ENCODE measurements at places on chromosomes 7 and 10.
A peak's percentile ranks its signal among the peaks of the same experiment; 100 is the strongest.

DNA sequence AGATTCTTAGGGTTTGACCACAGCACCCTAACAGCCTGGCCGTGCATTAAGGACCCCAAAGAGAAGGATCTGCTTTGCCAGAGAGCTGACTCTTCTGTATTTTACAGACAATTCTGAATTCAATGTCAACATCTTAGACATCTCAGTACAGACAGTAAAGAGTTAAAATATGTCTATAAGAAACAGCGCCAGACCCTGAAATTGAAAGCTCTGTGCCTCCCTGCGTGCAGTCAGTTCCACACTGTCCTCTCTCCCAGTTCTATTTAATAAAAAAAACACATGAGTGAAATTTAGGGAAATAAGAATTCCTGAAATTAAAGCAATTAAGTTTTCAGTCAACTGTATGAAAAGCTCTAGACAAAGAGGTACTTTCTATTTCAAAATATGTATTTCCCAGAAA lies 45.1 kb downstream of the MET start:
- DNase-seq, result no peak

DNA sequence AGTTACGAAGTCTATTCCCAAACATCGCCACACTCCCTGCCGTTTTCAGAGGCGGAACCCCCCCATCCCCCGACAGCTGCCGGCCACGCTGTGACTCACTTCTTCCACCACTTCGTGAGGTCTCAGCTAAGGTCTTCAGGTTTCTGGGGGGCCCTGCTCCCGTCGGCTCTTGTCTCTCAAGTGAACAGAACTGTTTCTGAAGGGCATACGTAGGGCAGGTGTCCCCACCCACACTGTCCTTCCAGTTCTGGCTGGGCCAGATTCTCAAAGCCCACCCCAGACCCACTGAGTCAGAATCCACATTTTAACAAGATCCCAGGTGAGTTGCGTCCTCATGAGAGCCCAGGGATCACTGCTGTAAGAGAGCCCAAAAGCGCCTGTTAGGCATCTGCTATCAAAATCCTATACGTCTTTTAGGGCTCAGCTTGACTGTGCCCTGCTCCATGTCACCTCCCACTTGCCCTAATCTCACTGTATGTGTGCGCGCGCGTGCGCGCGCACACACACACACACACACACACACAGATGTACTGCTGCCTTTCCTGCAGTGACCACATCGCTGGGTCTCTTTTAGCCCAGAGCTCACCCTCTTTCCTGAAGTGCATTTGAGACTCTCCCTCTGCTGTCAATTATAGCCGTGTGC lies 78.8 kb downstream of the PROSER2 start:
- DNase-seq, result no peak

DNA sequence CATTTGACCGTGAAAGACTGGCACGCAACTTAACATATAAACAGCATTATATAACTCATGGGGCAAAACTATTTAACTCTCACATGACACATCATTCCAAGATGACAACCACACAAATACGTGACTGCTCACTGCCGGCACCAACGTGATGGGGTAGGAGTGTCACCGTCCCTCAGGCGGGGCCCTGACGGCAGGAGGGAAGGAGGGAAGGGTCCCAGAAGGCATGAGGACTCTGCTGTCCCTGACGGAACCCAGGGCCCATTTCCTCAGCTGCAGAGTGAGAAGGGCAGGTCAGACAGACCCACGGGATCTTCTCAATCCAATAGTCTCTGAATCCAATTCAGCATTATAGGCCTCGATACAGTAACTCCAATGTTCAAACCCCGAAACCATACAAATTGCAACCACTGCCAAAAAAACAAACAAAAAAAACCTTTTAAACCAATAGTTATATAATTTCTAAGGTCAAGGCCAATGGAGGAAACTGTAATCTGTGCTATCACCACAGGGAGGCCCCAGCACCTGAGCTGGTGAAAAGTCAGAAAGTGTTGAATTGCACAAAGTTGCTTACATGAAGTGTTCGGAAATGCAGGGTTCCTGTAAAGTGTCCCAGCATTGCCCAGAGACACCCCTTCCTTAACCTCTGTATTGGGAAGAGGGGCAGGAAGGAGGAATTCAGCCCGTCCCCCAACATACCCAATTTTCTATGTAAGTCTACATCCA lies 137.4 kb downstream of the TNS3 start:
- DNase-seq, result no peak

DNA sequence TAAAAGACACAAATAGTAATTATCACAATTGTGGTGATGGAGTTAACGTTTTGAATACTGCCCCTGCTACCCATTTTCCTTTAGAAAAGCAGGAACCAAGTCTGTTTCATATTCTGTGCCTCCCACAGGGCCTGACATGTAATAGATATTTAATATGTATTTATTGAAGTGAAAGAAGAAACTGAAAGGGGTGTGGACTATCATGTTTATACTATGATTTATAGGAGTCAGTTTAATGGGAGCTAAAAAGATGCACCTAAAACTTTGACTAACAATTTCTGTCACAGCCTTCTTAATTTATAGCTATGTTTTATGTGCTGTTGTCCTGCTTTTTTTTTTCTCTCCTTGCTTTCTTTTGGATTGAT lies 24.1 kb upstream of the BHLHA15 start:
- DNase-seq, result no peak

- DNase-seq, result no peak
Observed at GRCh38 chr7:24945899-24946298, 34.1 kb downstream of the OSBPL3 start.

DNA sequence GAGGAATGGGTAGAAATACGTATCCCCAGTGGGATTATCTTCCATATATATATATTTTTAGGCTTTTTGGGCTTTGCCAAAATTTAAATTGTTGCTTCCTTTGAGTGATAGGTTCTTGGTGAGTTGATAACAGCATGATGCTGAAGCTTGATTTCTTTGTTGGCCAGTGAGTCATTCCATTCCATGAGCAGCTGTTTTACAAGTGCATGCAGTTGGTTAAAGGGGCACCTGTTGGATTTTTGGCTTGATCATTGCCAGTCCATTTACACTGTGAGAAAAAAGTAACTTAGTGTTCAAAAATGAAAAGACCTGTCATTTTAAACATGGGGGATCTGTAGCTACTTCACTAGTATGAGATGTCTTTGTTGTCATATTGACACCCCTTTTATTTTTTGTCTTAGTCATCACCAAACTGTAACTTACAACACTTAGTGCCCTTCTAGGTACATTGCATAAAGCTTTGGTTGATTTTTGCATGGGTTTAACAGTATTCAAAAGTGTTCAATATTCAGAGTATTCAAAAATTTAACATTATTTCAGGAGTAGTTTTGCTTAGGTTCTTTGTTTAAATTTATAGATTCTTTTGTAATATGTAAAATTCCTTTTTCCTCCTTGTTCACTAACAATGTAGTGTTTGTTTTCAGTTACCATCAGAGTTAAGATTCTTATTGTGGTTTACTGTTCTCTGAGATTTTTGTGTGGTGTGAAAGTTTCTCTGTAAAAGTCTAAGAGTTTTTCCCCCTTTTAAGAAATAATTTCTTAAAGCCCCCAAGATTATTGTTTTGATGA lies 8.8 kb downstream of the AKAP9 start:
- DNase-seq, result no peak

DNA sequence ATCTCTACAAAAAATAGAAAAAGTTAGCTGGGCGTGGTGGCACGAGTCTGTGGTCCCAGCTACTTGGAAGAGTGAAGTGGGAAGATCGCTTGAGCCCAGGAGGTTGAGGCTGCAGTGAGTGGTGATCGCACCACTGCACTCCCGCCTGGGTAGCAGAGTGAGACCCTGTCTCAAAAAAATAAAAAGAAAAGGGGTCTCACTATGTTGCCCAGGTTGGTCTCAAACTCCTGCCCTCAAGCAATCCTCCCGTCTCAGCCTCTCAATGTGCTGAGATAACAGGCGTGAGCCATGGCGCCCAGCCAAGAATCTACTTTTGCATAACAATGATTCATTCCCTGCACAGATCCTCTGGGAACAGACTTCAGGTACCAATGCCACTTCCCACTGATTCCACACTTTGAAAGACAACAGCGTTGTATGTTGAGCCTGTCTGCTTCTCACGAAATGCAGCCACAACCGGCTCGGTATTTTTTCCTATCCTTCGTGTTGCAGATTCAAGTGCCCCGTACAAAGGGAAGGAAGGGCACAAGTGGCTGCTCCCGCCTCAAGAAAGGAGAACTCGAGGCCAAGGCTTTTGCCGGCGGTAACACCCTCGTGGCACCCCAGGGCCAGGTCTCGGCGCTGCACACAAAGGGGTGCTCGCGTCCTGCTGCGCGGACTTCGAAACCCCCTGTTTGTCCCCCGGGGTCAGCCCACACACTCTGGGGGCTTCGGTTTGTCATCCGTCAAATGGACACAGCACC lies 745 bp downstream of the DAGLB start:
- peak; percentile 79 for DNase-seq

- DNase-seq, result no peak
Observed at GRCh38 chr7:2757361-2757903, 69.4 kb downstream of the AMZ1 start.

GRCh38 chr10:4138146-4138721 lies 353.2 kb upstream of the KLF6 start:
- DNase-seq, result no peak

DNA sequence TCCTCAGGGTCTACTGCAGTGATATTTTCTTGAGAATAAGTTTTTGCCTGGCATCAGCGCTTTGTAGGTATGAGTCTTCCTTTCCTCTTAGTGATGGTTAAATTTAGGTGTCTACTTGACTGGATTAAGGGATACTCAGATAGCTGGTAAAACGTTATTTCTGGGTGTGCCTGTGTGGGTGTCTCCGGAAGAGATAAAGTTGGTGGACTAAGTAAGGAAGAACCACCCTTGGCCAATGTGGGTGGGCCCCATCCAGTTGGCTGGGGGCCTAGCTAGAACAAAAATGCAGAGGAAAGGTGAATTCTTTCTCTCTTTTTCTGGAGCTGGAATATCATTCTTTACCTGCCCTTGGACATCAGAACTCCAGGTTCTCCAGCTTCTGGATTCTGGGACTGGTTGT lies 138.8 kb downstream of the ADCYAP1R1 start:
- DNase-seq, result no peak

DNA sequence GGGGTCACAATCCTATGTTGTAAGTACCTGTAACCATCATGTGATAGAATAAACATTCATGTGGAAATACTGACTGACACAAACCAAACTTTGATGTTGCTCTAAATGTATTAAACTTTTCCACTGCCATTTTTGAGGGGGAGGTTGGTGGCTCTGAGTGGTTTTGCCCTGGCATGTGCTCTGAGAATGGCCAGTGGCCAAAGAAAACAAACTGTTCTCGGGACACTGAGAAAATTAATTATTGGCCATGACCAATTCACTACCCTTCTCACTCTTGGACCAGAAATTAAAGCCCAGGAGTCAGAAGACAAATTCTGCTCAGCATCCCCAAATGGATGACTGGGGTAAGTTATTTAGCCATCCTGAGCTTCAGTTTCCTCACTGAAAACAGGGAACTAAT lies 195.9 kb downstream of the XPNPEP1 start:
- no peak for DNase-seq

DNA sequence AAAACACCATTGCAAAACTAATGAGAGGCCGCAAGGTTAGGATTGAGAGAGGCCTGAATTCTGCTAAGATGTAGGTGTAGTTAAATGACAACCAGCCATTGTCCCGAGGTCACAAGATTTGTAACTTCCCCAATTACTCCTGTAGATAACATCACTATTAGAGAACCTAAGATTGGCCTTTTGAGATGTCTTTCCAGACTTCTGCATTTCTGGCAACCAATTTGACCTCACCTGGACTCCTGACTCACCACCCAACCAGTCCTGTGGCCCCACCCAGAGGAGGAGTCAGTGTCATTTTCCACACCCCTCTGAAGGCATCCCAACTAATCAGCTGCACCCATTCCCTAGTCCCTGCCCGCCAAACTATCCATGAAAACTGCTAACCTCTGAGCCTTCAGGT lies 115.7 kb downstream of the PRKAG2 start:
- peak; percentile 47 for DNase-seq

- no peak for DNase-seq
Observed at GRCh38 chr7:155792999-155793560, 19.2 kb downstream of the SHH start.

GRCh38 chr10:4280461-4281189 lies 495.6 kb upstream of the KLF6 start:
- DNase-seq, result no peak

DNA sequence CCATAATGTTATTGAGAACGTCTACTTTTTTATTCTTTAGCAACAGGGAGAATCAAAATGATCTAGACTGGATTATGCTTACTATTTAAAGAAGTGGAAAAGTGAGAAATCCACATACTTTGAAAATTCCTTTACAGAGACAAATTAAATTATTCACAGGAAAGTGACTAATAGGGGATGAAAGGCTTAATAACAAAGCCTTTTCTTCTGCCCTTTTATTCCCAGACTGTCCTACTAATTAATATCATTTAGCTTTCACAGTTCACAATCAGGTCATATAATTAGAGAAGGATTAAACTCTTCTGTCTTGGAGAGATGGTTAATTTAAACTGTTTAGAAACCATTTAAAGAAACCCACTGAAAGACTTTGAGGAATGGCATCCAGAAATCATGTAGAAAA lies 58.8 kb downstream of the ARL4A start:
- no peak for DNase-seq

- DNase-seq, result no peak
Observed at GRCh38 chr7:71925663-71926062, 486.5 kb downstream of the CALN1 start.

DNA sequence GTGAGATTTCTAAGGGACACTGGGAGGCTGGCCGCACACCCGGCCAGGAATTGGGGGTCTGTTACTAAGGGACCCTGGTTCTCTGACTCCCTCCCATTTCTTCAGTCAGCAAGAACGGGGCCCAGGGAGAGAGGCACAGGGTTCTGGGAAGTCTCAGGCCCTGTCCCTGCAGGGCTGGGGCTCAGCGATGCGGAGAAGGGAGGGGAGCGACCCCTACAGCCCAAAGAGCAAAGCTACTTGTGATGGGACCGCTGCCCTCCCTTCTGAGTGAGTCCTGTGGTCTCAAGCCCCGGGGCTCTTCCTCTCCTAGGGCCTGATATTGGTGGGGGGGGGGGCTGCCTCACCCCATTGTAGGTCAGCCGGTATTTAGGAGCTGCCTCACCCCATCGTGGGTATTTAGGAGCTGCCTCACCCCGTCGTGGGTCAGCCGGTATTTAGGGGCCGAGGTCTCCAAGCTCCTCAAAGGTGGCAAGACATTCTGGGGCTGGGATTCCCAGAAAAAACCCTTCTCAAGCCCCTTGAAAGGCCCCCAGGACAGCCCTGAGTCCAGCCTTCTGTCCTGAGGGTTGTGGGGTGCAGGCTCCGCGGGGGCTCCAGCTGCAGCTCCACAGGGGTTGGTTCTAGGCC lies 16.9 kb upstream of the NKX6-2 start:
- no peak for DNase-seq

All from GF-D8 (cell line).